Common myeloid progenitor, CD34-positive (primary cell): ENCODE measurements at places on chromosomes 3 and 15.
A peak's percentile ranks its signal among the peaks of the same experiment; 100 is the strongest.

DNA sequence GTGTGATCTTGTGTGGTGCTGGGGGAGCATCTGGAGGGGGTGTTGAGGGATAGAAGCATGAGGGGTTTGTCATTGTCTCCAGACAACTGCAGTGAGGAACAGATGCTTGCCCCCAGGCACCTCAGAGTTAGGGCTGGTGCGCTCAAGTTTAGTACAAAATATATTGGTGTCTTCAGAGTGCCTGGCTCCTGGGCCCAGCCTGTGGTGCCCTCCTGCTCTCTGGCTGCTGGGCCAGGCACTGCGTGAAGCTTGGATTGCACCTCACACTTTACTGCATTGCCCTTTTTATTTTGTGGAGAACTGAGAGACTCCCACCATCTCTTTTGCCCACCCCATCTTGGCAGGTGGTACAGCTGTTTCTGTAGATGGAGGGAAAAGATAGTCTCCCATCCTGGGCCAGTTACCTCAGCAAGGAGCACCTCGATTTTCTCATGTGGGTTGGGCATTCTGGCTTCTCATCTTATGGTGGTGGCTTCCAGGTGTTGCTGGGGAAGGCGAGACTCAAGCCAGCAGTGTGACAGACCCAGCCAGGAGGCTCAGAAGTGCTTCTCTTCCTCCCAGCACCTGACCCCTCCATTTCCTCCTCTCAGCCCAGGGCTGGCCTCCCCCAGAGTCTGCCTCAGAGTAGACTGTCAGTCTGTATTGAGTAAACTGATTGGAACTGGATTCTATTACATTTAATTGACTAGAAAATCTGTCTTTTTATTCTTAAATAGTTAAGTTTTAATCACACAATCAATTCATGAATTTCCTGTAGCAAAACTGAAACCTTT is 140.5 kb downstream of the DNAJB8 start:
- no peak for DNase-seq

DNA sequence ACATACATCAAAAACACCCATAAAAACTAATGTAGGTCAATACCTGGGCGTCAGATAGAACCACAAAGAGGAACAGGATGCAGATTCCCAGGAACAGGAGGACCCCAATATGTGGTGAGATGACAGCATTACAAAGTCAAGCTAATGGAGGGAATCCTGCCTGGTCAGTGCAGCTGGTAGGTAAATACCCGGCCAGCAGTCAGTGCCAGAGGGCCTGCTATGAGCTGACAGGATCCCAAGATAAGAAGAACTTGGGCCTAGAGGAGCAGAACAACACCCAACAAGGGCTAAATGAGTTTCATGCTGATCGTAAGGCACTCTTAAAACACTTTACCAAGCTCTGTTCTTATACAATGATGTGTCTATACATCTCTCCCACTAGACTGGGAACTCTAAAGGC is 61.2 kb upstream of the KCNMB2 start:
- no peak for DNase-seq

- no peak for DNase-seq
Measured at GRCh38 chr3:168073842-168074605, 21.7 kb downstream of the GOLIM4 start.

- no peak for DNase-seq
Measured at GRCh38 chr3:157859541-157859940, 246.7 kb downstream of the SHOX2 start.

- no peak for DNase-seq
Measured at GRCh38 chr3:142884531-142884930, 4.4 kb downstream of the PCOLCE2 start.

DNA sequence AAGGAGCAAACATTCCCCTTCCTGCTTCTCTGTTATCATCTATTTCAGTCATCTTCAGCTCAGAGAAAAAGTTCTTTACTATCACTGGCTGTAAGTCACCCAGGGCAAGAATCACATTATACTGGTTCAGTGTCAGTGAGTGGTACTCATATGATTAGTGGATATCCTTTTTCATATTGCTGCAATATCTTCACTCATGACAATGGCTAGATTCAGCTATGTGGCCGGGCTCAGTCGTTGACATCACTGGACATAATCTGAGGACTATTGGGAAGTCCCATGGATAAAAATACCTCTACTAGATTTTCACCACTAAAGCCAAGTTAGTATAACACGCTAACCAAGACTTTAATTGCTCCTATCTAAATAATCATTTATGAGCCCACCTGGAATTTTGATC is 91.3 kb upstream of the UBE2E2 start:
- DNase-seq: no peak

GRCh38 chr15:66851311-66852063 is 149.5 kb downstream of the SMAD6 start:
- peak; percentile 83 for DNase-seq

- DNase-seq: no peak
Measured at GRCh38 chr15:73371812-73372211, 3.1 kb upstream of the HCN4 start.

DNA sequence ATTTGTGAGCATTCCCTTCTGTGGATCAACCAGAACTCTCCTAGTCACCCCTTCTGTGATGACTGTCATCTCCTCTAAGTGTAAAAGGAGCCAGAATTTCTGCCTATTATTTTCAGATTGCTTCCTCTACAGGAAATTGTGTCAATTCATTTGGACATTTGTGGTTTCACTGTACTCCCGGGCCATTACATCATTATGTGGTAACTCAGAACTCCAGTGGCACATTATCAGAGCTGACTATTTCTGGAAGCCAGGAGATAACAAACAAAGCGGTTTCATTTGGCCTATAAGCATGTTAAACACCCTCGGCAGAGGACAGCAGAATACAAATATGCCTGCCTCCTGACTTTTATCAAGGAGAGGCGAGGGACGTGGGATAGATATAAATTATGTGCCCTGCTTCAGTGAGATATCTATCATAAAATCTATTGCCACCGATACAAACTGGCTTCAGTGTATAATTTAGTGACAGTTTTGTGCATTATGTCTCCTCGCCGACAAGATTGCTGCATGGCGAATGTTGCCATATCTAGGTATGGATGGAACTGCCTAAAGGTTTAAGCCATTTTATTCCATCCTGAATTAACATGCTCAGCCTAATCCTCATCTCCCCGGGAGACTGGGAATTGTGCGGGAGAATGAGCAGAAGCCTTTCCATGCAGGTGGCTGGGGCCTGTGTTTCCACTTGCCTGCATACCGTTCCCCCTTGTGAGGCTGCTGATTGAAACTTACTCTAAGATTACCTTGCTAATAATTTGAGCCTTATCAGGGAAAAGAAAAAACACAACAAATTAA is 193.4 kb upstream of the SEMA6D start:
- DNase-seq: peak; percentile 61

DNA sequence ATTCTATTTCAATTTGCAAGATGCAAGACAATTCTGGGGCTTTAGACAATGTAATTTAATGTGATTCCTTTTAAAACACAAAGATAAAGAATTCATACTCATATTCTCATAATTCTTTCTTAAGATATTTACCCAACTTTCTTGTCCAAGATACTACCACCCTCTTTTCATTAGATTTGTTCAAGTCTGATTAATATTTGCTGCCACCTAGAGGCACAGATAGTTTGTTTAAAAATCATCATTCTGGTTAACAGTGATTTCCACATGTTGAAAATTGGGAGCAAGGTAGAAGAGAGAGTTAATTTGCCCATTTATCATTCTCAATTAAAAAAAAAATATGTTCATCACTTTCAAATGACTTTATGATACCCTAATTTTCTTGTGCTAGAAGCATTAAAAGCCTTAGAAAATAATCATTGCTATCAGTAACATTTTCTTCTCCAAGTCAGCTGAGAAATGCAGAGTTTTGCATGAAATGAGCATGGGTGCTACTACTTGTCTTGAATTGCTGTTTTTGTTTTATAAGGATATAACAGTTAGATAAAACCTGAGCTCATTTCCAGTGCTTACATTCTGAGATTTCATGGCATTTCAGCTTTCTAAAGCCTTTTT is 11.6 kb downstream of the TAMM41 start:
- peak; percentile 15 for DNase-seq

DNA sequence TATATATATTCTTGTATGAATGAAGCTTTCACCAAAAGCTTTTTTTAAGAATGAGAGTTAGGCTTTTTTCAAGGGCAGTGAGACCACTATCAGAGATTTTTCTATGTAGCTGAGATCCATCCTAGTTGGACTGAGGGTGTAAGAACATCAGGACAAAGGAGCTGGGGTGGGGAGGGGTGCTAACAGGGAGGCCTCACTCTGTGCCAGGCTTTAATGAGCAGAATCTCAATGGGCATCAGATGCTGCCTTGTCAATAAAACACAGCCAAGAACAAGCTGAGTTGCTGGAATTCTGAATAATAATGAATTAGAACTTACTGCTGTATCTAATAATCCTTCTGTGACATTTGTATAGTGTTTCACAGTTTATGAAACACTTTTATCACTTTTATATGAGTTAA is 41.4 kb upstream of the USP3 start:
- DNase-seq: no peak

- no peak for DNase-seq
Measured at GRCh38 chr15:93610944-93611343, 521.9 kb upstream of the RGMA start.
